ENCODE measurements at places on chromosomes 1 and 21.

GRCh38 chr1:172810480-172811175 is 151.7 kb downstream of the FASLG start:
- DNase-seq = no peak

DNA sequence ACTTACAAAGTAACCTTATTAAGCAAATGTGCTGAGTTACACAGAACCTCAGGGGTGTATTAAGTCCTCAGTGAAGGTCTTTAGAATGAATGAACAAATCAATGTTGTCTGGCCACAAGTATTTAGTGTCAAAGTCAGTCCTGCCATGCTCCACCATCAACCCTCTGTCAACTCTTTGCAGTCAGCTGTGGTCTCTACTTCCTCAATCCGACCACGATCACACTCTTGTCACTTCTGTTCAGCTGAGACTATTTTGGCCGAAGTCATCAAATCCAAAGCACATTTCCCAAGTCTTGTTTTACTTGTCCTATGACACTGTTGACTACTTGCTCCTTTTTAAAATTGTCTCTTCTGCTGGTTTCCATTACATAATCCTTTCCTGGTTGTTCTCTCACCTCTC is 173.5 kb downstream of the ST6GALNAC5 start:
- no peak for DNase-seq

DNA sequence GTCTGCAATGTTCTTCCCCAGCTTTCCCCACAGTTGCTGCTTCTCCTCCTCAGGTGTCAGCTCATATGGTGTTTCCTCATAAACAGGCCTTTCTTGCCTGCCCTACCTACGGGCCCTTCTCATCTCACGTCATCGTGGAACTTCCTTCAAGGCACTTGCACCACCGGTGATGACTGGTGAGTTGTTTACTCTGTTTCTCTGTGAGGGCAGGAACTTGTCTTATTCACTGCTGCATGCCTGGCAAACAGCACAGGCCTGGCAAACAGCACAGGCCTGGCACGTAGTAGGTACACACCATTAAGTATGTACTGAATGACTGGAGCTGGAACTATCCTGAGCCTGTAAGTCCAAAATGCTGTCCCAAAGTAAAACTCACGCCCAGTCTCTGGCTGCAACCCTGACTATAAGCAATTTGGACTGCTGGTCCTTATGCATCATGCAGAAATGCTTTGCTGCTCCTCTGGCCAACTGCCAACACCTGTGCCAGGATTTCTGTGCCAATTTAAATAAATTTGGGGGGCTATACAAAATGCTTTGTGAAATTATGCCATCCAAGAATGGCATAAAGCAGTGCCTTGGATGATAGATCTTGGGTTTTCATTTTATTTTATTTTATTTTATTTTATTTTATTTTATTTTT is 25.7 kb downstream of the STK40 start:
- DNase-seq = no peak

GRCh38 chr1:56459260-56459659 is 120.1 kb downstream of the PLPP3 start:
- DNase-seq = no peak
